ENCODE measurements at places on chromosomes 12 and 14.
A peak's percentile ranks its signal among the peaks of the same experiment; 100 is the strongest.

GRCh38 chr12:50948798-50949197, 3.5 kb upstream of the HIGD1C start:
- DNase-seq, result no peak

GRCh38 chr14:21672116-21672515, 1.5 kb downstream of the OR4E1 start:
- no peak for DNase-seq

DNA sequence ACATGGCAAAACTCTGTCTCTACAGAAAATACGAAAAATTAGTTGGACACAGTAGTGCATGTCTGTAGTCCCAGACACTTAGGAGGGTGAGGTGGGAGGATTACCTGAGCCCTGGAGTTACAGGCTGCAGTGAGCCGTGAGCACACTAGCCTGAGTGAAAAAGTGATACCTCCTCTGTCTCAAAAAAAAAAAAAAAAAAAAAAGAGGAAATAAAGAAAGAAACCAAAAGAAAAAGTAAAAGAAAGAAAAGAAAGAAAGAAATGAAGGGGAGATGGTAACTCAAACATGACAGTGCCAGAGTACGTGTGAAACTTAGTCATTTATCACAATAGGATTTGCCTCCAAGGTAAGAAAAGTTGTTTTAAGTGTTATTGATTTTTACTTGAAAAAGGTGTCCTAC, 407.0 kb upstream of the MGAT4C start:
- no peak for DNase-seq

- DNase-seq, result no peak
These were observed at the start of gene C3AR1 for GRCh38 chr12:8065991-8066594. C3AR1 (minus strand) TSS chr12:8066359; CDS start chr12:8060185, 6,174 bp downstream.

GRCh38 chr12:107320033-107320928, 226.9 kb upstream of the CRY1 start:
- DNase-seq, result peak; percentile 80

DNA sequence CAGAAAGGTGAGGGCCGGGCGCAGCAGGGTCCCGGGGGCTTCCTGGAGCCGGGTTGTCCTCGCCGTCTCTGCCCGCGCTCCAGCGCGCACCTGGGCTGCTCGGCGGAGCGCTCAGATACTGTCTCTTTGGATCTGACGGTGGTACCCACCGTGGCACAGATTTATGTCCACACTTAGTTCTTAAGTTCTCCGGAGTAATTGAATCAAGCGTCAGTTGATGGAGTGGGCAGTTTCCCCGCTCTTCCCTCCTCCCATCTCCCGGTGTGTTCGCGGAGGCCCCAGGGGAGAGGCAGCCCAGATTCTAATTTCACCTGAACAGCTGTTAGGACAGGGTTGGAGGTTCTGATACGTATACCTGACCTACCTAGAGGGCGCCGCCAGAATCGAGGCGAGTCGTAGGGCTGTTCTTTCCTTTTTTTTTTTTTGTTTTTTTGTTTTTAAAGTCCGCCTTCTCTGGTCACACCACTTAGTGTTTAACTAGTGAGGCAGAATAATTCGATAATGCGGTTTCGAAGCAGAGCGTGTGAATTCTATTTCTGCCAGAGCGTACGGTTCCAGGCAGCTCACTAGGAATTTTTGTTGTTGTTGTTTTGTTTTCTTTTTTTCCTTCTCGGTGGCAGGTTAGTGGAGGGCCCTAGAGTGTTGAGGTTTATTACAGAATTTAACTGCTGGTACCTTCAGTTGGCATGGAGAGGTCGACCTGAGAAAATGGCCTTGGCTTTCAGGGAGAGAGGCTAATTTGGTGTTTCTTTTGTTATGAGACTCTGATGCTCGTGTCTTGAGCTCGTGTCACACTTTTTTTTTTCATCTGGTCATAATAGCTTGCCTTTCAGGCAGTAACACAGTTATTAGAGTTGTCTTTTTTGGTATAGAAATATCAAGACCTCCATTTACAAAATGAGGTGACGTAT, 22.3 kb upstream of the GNS start:
- no peak for DNase-seq

DNA sequence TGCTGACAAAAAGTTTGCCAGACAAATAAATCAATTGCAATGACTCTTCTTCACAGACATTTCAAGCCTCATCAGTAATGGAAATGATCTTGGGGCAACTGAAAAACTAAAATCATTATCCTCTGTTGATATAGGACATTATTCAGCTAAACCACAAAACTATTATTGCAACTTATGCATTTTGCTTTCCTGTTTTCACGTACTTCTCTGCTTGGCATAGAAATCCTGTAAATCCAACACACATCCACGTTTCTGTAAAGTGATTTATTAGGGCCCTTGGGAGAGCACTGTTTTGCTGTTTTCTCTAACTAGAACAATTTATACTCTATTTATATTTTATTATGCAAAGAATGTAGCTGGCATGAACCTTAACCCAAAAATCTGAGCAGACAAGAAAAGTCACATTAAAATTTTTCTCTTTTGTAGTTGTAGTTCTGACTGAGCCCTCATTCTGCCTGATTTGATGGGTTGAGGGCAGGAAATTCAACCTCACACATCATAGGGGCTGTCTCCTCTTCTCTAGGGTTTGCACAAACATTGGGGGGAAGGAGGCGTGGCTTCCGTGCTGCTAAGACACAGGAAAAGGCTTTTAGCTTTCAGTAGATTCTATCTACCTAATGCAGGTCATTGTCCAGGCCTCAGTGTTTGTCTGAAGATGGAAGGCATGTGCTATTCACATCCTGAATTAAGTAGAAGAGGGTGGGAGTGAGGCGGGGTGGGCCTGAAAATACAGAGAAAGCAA, 11.5 kb upstream of the NUP107 start:
- DNase-seq, result peak; percentile 44

DNA sequence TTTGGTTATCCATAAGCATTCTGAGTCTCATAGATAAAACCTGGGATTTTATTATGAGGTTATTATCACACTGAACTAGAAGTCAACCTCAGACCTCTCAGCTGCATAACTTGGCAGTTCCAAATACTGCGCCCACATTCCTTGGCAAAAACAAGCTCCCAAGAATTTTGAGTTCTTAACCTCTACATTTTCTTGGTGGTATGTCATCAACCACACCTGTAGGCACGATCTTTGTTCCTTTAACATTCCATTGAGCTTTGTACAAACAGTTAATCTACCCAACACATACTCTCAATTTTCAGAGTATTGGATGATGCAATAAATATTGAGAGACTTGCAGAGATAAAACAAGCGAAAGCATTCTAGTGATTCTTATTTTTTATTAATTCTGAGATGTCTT, 371.8 kb upstream of the PRICKLE1 start:
- no peak for DNase-seq

DNA sequence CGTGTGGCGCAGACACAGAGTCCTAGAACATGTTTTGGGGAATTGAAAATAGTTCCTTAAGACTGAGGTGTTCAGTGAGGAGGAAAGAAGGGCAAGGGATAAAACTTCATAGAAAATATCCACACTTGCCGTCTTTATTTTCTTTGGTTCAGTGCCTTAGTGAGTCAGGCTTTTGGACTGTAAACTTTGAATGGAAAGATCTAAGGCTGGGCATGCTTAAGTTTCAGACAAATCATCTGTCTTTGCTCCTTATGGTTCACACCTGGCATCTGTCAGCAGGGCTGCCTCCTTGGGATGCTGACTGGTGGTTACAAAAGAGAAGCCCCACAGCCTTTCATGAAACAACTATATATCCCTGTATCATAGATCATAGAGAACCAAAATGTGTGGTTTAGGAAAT, 136.3 kb upstream of the PRICKLE1 start:
- DNase-seq, result no peak

DNA sequence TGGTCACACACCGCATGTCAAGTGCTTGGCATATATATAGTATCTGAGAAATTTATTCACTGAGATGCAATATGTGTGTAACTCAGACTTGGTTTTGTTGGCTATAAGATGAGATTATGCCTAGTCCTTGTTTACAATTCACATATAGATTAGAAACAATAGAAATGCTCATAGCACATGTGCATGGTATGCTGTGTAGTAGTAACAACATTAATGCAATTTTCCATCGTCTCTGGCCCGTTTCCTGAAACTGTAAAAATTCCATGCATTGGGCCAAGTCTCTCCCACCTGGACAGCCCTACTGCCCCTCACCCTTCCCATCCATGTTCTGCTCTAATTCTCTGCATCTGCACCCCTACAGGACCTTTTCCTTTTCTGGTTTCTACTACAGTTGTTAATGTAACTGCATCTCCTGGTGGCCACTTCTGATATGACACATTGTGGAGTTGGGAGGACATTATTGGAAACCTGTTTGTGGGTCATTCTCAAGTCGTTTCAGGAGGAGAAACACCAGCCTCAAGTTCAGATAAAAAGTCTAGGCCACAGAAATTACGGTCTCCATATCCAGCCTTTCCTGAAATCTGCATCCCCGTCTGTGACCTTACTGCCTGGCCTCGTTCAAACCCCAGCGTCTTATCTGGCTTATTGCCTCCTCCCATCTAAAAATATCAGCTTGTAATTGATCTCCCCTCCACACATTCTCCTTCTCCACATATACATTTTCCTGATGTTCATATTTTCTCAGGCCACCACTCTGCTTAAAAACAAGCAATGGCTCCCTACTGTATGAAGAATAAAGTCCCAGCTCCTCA, 37.5 kb downstream of the EMP1 start:
- no peak for DNase-seq

DNA sequence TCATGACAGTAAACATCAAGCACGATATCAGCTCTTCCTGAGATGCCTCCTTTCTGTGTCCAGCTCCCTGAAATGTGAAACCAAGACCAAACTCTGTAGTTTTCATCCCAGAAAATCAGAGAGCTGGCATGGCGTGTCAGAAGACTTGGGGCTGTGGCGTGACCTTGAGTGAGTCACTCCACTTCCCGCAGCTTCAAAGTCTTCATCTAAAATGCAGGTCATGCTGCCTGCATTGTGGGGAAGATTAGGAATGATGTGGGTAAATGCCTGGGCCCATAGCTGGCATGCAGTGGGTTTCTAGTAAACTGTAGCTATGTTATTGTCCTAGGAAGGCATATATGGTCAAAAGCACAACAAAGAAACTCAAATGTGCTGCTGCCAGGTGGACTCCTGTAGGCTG, 28.8 kb downstream of the OAS2 start:
- DNase-seq, result no peak

GRCh38 chr14:87065366-87065765, 927.6 kb downstream of the GALC start:
- no peak for DNase-seq

DNA sequence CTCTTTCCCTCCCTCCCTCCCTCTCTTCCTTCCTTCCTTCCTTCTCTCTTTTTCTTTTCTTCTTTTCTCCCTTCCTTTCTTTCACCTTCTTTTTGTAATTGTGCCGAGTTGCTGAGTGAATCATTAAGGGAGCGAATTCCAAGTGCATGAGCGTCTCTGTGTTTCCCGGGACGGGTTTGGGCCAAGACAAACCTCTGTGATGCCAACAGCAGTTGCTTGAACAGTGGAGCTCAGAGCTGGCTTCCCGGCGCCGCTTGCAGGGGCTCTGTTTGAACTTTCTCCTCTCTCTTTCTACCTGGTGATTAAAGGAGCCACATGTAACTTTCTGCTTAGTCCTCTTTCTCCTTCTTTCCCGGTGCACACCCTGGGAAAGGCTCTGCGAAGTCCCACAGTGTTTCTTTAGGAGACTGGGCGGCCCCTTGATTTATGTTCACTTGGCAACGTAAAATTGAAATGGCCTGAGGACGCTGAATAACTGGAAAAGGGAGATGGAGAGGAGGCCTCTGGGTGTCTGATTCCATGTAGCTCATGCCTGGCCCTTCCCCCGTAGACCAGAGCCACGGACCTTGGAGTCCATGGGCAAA, 33.7 kb upstream of the MAP1LC3B2 start:
- no peak for DNase-seq

DNA sequence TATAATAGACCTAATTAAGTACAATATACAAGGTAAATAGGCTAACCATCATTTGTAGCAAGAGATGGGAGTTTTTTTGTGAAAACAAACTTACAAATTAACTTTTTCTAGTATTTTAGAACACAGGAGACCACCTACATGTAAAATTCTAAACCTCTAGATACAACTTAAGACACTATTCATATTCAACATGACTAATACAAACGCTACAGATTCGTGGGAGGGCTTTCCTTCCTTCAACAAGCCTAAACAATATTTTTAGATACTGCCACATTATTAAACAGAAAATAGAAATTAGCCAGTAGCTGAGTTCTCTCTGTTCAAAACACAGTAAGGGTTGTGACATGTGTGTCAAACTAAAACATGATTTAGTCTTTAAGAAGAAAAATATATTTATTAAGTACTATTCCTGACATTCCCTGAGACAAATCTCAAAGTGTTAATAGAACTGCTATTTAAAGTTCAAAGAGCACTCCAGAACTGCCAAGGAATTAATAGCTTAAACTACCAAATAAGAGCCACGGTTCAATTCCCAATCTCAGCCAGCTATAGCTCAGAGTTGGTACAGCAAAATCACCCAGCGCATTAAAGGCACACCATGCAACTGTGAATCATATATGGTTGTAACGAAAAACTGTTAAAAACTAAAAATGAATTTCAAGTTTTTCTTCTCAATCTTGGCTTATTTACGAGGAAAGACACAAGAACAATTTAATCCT, 10.7 kb downstream of the MED13L start:
- DNase-seq, result no peak

DNA sequence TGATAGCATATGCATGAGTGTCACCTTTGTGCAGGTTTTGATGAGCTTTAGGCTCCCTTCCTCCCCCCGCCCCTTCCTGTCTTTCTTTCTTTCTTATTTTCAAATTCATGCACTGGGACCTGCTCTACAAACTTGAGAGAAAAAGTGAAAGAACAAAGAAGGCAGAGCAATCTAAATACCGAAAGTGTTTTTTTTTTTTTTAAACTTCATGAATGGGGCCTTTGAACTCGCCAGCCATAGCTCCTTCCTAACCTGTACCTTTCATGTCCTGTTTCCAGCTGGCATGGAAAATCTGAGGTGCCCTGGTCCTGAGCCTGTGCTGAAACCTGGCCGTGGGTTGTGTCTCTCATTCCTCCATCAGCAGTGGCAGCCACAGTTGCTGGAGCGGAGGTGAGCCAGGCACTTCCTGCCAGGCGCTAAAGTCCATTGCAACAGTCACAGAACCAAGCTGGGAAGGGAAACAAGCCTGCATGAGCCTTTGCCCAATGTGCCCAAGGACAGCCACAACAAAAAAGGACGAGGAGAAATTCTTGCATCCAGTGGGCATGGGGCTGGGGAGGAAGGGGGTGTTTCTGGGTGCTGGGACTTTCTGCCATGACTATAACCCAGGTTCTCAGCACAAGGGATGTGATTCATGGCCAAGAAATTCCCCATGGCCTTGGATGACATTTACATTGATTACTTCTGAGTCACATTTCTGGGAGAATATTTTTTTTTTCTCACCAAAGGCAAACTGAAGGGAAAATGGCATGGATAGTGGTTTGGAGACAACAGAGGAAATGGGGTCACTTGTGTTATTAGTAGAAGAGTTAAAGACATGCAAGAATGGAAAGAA, 102.7 kb downstream of the TMEM30B start:
- DNase-seq, result no peak

- no peak for DNase-seq
These were observed 1.1 kb downstream of the BRI3BP start for GRCh38 chr12:124994437-124994975.

- DNase-seq, result no peak
These were observed 418.1 kb downstream of the LRIG3 start for GRCh38 chr12:58502226-58502625.
